Endothelial cell of umbilical vein (primary cell): ENCODE measurements at places on chromosomes 6 and 20. TPM values are rescaled to one million over a fixed set of nuclear protein-coding genes. Genes with fewer than 3 reads are reported as not detected.

GRCh38 chr6:119536666-119537065 is 187.1 kb upstream of the MAN1A1 start:
- no peak for DNase-seq

DNA sequence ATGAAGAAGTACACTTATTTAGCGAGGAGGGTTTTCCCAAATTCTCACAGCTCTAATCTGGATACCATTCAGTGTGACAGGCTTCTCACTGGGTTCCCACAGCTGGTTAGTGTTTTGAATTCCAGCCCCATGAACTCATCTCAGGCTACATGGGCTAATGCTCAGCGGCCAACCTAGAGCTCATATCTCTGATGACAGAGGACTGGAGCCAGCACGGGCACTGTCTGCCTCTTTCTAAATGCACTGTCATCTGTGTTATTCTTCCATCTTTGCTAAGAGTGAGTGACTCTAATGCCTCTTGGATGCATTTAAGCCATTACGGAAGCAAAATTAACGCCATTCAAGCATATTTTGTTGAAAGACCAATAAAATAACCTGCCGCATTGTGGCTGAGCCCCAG is 308.9 kb upstream of the JAG1 start:
- DNase-seq, result no peak

- peak; percentile 81 for DNase-seq
These were observed 4.1 kb upstream of the EFHC1 start for GRCh38 chr6:52415917-52416628.

The PIGU gene
- total RNA-seq, result 20.3 and 23.3 TPM in 2 replicates

DNA sequence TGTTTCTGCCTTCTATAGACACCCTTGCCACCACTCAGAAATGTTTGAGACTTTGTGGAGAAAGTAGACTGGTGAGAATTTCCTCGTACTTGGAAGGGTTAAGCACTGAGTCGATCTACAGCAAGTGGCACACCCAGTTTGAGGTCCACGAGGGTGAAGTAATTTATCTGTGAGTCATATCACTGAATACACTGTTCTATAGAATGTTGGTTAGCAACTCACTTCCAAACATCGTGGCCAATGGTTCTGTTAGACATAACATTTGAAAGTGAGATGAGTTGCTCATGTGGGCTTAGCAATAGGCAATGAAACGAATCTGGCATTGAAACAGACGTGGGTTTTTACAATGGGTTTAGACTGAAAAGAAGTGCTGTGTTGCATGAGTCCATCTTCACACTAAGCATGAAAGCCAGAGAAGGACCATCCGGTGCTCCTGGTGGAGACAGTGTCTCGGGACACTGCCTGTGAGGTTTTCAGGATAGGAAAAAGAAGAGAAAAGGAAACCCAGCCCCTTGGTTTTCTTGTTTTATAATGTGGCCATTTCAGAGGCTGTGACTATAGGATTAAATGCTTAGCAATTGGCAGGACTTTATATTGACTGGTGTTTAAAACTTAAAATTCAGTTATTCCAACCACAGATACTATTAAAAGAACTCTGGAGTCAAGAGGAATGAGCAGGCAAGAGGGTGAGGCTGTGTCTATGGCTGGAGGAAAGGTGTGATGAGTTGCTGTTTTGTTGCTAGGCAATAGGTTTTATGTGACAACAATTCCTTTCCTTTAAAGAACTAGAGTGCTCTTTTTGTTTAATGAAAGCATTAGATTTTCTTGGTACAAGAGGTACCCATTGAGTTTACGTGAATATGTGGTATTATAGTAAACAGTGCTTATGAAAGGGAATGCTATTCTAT is 31.0 kb upstream of the EZR start:
- peak; percentile 68 for DNase-seq

DNA sequence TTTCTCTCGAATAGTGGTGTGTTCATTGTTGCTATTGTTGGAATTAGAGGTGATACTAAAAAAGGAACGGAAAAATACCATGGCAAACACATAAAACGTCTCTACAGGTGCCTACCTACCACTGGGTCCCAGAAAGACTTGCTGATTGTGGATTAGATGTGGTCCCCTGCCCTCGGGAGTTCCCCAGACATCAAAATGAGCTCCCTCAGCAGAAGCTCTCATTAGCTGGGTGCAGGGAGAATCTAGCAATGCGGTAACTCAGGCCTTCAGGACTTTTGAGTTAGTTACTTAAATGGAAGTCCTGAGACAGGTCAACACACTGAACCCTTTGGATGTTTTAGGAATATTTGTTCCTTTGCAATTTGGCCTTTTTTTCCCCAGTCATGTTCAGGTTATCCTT is 6.1 kb downstream of the IRF4 start:
- no peak for DNase-seq

GRCh38 chr6:3414327-3415081 is 42.3 kb downstream of the SLC22A23 start:
- DNase-seq, result no peak

DNA sequence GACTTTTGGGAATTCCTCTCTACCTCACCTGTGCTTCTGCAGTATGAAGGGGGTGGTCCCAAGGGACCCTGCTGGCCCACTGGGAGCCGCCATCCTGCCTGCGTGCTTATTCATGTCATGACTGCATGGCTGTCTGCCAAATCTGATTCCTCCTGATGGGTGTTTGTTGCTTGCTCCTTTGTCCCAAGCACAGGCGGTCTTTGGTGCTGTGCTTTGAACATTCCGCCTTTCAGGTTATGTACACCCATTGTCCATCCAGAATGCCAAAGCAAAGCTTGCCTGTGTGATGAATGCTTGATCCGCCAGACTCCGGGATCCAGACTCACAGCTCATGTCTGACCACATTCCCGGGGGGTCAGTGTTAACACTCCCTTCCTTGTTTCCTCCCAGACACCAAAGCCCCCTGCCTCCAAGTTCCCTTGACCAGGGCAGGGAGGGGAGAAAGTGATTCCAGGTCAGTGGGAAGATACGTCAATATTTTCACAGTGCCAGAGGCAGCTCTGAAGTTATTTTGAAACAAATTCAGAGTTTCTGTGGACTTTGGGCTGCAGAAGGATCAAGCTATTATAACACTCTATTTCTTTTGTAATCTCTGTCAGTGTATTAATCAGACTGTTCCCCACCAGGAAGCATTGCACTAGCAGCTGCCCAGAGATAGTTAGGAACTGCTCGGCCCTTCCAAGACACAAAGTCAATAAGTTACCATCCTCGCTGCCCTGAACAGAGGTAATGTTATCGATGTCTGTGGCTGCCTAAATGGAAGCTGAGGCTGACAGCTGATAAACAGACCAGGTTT is 9.5 kb downstream of the DAAM2 start:
- DNase-seq, result no peak

The PKIB gene
- total RNA-seq, result not detected in 2 replicates

GRCh38 chr20:51437182-51437924 is 105.2 kb downstream of the NFATC2 start:
- no peak for DNase-seq

The CSNK2B gene
- total RNA-seq, result 206 and 214 TPM in 2 replicates

DNA sequence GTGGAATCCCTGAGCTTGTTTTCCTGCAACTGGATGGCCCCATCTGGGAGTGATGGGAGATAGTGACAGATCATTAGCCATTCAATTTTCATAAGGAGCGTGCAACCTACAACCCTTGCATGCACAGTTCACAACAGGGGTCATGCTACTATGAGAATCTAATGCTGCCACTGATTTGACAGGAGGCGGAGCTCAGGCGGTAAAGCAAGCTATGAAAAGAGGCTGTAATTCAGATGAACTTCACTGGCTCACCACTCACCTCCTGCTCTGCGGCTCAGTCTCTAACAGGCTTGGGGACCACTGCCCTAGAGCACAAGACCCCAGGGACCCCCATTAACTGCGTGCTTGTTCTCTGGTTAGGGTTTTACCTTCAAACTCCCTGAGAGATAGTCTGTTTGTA is 12.4 kb upstream of the TREML4 start:
- no peak for DNase-seq

The NMBR gene
- not detected in 2 replicates for total RNA-seq

The TRIM15 gene
- not detected in 2 replicates for total RNA-seq

DNA sequence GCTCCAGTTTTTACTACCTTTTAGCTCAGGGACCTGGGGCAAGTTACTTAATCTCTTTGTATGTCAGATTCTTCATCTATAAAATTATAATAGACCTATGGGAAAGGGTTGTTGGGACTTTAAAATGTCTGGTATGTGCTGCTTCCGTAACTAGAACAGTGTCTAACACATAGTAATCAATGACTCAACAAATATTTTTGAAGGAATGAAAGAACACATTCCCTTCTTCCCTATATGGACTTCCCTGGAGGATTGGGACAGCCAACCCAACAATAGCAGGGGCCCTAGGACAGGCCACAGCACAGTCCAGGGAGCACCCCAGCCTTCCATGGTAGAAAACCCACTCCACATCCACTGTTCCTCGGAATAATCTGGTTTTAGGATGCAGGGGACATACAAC is 50.7 kb upstream of the TPD52L1 start:
- DNase-seq, result peak; percentile 54

The BPIFB6 gene
- not detected in 2 replicates for total RNA-seq

The GNMT gene
- total RNA-seq, result 0.42 and 1.2 TPM in 2 replicates

The NTSR1 gene
- total RNA-seq, result 0.30 and 2.1 TPM in 2 replicates

DNA sequence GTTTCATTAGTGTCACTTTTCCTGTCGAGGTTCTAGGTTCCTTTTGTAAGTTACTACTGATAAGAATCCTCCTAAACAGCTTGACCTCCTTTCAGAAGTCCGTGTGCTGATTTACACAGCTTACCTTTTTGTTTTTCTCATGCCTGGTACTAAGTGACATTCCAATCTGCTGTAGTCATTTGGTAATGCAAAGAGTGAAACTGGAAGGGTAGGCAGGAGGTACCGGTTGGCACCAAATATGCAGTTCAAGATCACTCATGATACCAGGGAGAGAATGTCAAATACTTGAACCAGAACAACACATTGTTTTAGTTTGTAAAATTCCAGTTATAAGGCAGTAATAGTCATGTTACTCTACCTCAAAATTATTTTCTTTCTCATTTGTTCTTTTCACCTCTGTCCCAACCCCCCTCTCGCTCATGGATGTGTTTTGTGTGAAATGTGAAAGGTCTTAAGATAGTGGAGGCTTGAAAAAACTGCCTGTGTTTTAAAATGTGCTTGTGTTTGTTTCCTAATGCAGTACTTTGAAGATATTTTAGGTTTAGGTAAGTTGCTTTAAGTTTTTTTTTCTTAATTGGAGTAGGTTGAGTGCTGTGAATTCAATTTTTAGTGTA is 23.2 kb downstream of the AFDN start:
- DNase-seq, result peak; percentile 71

The OPRL1 gene
- 1.9 and 2.2 TPM in 2 replicates for total RNA-seq

DNA sequence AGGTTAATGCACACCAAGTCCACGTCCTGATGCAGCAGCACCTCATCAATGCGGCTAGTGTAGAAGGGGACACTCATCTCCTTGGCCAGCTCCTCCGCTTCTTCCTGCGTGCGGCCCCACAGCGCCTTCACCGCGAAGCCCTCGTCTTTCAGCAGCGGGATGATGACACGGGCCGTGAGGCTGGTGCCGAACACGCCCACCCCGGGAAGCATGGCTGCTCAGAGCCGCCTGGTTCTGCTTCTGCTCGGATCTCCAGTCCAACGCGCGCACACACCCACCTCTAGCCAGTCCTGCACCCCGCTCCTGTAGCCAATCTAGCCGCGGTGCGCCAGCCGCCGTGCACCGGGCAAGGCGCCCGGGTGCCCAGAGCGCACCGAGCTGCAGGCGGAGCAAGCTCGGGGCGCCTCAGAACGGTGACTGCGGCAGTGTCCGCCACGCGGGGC is 700 bp downstream of the GFOD1 start:
- DNase-seq, result peak; percentile 63

- no peak for DNase-seq
These were observed 221.5 kb downstream of the PREX1 start for GRCh38 chr20:48606172-48606840.

DNA sequence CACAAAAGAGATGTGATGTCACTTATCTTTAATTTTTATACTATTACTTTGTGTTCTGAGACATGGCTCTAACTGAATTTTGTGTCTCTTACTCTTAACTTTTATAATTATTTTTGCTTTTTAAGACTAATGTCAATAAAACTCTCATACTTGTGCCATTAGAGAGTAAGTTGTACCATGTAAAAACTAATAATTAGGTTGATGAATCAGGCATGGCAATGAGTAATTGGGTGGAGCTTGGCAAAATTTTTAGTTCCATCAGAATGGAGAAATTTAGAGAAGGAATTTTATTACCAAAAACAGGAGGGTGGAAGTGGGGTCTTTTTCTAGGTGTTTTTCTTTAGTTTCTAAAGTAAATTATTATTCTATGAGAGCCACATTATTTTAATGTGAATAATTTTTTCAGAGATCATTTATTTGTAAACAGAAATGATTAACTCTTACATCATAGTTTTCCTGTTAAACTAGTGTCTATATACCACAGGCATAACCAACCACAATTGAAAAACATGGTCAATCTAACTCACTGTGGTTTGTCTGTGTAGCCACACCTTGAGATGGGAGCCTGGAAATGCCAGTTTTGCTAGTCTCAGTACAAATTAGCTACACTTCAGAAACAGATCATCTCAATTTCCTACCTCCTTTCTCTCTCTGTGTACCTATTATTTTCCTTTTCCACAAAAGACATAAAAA is 51.8 kb downstream of the ELOVL4 start:
- DNase-seq, result no peak

- DNase-seq, result peak; percentile 31
These were observed 1.5 kb upstream of the GNRH2 start for GRCh38 chr20:3041854-3042409.

The FAM217A gene
- not detected in 2 replicates for total RNA-seq

GRCh38 chr20:57008217-57008616 is 258.2 kb downstream of the BMP7 start:
- DNase-seq, result no peak

DNA sequence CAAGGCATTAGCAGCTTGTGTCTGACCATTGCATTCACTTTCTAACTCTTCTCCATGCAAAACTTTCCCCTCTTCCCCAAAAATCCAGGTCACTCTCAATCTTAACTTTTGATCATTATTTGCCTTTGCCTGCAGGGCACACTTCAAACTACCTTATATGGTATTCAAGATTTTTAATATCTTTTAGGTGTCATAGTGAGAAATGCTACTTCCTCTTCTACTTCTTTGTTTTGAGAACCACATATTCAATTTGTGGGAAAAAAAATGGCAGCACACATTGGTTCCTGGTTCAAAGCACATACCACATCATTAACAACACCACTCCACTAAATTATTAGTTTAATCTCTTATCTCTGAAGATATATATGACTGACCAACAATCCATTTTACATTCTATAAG is 1267.0 kb upstream of the CITED2 start:
- no peak for DNase-seq

GRCh38 chr6:34281702-34282334 is 33.0 kb upstream of the SMIM29 start:
- no peak for DNase-seq

The SULF2 gene
- 140 and 160 TPM in 2 replicates for total RNA-seq

GRCh38 chr20:54345301-54345724 is 130.1 kb upstream of the DOK5 start:
- peak; percentile 81 for DNase-seq

- no peak for DNase-seq
These were observed 596.7 kb downstream of the EPM2A start for GRCh38 chr6:145138469-145139139.

GRCh38 chr6:72709431-72709830 is 87.6 kb downstream of the KCNQ5 start:
- no peak for DNase-seq
